Suppressor macrophage treated with lipopolysaccharide for 1 hour (primary cell): ENCODE measurements at places on chromosomes 7 and 10.

GRCh38 chr7:44081266-44081748 lies 1.0 kb downstream of the POLM start:
- DNase-seq, result no peak

DNA sequence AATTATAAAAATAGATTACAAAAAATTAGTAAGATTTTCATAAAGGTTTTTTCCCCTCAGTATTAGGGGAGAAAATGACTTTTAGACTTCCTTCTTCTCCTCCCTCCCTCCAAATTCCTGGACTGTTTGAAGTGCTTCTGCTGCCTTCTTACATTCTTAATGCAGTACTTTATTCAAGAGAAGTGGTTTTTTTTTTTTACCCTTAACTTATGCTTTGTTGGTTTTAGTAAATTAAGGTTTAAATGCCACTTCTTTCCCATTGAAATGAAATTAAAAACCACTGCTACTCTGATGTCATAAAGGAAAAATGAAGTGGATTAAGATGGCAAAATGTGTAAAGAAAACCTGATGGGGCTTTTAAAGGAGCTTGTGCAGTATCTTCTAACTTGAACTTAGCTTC lies 140.7 kb downstream of the VTI1A start:
- DNase-seq, result no peak

DNA sequence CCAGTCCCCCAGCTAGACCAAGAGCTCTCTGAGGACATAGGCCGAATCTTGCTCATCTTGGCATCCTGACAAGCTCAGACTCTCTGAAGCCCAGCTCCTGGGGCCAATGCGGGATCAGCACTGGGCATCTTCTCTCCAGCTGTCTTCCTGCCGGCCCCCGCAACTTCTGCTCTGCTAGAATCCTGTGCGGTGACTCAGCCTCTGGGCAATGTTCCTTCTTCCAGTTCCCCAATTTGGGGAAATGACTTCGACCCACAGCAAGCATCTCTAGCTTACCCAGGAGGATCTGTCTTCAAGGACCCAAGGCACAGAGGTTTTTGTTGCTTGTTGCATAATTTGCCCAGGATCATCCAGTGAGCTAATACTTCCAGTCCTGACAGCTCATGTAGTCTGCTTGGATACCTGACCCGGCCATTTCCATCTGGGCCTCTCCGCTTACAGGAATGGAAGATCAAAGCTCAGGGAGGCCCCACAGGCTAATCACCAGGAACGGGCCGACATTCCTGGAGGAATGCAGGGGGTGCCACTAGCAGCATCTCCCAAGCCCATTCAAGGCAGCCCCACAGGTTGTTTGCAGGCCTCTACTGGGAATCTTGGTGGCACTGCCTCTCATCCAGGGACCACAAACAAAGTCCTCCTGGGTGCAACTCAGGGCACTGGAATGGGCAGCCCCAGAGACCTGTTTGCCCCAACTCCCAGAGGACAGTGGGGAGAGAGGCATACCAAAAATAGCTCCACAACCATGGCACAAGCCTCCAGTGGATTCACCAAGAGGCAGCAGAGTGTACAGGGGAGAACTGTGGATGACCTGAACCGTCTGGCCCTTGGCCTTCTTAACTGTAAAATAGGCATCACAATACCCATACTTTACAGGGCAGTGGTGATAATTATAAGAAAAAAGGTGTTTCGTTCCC lies 151.9 kb downstream of the NEURL1 start:
- DNase-seq, result peak; percentile 97

GRCh38 chr7:47461746-47462145 lies 120.2 kb downstream of the TNS3 start:
- DNase-seq, result peak; percentile 33

GRCh38 chr7:30162133-30162532 lies 27.3 kb downstream of the MTURN start:
- DNase-seq, result no peak

DNA sequence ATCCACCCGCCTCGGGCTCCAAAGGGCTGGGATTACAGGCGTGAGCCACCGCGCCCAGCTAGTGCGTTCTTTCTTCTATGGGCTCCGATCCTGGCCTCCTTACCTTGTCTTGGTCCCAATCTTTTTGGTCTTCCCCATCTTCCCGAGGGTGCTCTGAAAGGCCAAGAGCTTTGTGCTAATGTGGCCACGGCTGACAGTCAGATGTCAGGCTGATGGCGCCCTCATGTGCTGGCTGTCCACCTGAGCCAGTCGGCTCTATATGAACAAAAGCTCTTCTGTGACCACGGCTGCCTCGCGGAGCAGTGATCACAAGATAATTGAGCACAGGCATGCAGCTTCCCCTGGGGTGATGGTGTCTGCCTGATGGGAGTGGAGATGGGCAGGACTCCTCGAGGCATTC lies 11.0 kb upstream of the AHCYL2 start:
- no peak for DNase-seq

GRCh38 chr10:22372917-22373316 lies 27.6 kb downstream of the SPAG6 start:
- DNase-seq, result no peak

DNA sequence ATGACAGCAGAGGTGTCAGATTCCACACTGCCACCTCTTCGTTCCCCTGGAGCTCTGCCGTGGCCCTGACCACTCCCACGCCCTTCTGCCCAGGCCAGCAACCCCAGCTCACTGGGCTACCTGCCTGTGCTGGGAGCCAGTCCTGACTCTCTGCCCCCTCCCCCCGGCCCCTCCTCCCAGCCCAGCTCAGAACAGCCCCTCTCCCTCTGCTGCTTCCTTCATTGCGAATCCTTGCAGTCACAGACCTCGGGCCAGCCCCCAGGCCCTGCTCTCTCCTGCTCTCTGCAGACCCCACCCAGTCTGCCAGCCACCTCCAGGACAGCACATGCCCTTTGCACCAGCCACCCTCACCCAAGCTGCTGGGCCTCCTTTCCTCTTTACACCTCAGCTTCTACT lies 60.4 kb downstream of the TCERG1L start:
- DNase-seq, result no peak

- peak; percentile 7 for DNase-seq
Measured at GRCh38 chr10:88657901-88658300, 6.3 kb upstream of the LIPF start.

- no peak for DNase-seq
Measured at GRCh38 chr7:136957391-136957790, 88.9 kb downstream of the CHRM2 start.
